Fibroblast of skin of back (primary cell): ENCODE measurements at places on chromosomes 4 and X.
A peak's percentile ranks its signal among the peaks of the same experiment; 100 is the strongest.

- no peak for DNase-seq
Measured at GRCh38 chrX:15758140-15758539, 20.1 kb downstream of the CA5B start.

DNA sequence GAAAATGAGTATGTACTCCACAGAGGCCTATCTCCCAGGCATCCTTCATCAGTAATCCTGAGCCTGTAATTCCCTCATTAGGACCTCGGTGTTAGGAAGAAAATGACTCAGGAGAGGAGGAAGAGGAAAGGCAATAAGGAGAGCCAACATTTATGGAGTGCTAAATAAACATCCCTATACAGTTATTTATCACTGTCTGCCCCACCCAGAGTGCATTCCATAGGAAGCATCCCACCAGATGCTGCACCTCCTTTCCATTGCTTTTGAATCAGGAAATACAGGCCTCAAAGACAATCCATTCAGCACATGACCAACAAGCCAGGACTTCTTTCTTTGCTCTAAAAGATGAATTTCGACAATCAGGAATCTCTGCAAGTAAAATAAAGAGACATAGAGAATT is 47.6 kb downstream of the USP38 start:
- DNase-seq = no peak

- DNase-seq = no peak
Measured at GRCh38 chr4:160283081-160283480, 1180.2 kb downstream of the RAPGEF2 start.

DNA sequence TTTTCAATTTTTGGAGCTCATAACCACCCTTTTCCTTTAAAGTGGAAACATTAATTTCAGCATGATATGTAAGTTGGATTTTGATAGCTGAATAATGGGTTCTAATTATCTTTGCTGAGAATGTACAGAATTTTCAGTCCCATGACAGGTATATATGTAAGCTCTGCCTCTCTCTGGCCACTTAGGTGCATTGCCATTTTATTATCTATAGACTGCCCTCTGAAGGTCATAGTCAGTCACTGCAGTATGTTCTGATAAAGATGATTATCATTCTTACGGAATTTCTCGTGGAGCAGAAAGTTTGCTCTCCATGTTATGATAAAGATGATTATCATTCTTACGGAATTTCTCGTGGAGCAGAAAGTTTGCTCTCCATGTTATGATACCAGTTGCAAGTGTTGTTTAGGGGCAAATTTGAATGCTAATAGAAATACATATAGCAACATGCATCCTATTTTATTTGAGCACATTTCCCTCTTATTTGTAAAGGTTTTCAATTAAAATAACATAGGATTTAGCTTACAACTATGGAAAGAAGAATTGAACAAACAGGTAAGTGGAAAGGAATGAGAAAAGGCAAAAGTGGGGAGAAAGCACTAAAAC is 10.4 kb downstream of the AFP start:
- peak; percentile 56 for DNase-seq

DNA sequence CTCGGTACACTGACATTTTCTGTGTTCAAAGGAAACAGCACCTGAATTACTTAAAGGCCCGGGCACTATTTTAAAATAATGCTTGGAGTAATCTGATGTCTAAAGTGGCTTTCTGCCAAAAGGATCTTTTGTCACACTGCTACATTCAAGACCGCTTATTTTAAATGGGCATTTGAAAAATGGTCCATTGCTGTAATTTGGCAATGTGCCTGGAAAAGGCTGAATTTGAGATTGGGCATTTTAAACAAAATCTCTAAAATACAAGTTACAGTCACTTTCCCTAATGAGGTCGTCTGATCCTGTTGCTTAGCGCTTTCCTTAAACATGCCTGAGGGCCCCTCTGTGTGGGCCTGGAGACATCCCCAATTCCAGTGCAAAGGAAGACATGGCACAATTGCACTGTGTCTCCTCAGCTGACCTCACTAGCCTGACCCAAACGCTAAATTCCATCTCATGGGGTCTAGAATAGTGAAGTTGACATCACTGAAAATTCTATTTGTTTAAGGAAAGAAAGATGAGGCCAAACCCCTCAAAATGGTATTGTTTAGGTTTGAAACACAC is 214.2 kb downstream of the GPC3 start:
- no peak for DNase-seq

GRCh38 chr4:53654300-53654758 is 63.0 kb upstream of the LNX1 start:
- peak; percentile 17 for DNase-seq

- no peak for DNase-seq
Measured at GRCh38 chr4:100569196-100569595, 51.4 kb upstream of the EMCN start.

- DNase-seq = peak; percentile 87
Measured at GRCh38 chr4:82988323-82988832, 22.2 kb downstream of the LIN54 start.

DNA sequence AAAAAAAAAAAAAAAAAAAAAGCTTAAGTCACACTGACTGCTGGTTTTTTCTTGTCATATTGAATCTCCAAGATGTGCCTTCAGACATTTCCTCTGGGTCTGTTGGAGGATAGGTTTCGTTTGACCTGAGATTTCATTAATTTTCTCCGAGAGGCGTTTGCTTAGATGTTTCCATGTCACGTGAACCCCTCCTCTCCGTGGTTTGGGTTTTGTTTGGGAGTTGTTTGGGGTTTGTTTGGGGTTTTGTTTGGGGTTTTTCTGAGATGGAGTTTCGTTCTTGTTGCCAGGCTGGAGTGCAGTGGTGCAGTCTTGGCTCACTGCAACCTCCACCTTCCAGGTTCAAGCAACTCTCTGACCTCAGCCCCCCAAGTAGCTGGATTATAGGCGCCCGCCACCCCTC is 40.8 kb upstream of the DHRSX start:
- DNase-seq = no peak

DNA sequence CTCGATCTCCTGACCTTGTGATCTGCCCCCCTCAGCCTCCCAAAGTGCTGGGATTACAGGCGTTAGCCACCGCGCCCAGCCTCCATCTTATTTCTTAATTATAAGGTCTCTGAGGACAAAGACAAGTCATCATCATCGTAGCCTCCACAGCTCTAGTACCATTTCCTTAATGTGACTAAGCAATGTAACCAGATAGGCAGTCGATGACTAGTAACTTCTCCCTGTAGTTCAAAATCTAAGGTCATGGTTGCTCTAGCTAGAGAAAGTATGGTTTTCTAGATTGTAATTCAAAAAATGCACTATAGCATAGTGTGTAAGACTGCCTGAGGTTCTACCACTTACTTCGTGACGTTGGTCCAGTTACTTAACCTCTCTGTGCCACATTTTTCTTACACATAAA is 6.9 kb downstream of the SLC39A8 start:
- DNase-seq = no peak
